ENCODE measurements at places on chromosomes 7 and 10.

DNA sequence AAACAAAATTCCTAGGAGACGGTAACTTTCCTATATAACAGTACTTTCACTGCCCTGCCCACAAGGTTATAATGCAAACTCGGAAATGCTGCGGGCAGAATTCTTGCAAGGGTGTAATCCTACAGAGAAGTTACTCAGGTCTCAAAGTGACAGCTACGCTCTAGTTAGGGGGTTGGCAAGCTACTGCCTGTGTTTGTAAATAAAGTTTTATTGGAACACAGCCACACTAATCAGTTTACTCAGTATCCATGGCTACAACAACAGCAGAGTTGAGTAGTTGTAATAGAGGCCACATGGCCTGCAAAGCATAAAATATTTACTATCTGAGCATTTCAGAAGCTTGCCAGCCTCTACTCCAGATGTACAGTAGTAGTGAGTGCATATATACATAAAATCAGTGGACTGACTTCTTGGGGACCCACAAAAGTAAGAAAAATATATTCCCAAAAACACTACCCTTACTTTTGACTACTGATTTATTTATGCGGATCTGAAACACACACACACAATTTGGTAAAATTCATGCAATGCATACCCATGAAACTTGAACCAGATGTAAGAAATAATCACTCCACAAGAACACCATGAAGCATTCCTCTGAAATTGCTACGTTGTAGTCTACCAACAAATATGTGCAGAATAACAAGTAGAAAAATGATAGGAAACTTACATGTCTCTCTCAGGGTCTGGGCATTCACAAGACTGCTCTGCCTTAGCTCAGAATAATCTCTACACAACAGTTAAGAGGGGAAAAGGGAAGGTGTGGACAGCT lies 53.0 kb downstream of the SMURF1 start:
- no peak for DNase-seq

DNA sequence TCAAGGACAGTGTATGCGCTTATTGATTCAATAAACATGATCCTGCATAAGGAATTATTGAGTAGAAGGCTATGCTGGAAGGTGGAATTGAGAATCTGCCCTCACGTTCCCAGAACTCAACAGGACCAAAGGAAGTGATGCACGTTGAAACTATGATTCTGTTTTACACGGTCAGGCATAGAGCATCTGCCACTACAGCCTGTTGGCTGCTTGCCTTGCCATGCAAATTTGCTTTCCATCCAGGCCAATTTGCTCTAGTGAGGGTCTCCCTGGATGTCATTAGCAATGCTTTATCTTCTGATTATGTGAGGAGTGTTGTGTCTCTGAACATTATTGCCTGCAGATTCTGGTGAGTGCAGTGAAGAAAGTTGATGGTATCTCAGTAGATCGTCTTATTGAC lies 132.9 kb downstream of the ADRA2A start:
- no peak for DNase-seq

DNA sequence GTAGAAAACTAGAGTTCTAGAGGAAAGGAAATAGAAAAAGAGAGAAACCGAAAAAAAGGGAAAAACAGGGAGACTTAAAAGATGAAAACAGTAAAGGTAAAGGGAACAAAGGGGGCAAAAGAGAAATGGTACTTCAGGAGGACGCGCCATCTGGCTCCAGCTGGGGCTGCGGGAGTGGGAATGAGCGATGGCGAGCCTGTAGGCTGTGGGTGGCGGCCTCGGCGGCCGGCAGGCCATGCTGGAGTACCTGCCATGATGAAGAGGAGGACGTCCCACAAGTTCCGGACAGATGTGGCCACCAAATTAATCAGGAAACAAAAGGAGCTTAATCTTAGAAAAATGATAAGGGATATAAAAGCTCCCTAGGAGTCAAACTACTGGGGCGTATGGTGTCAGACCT lies 21.7 kb upstream of the PHYH start:
- DNase-seq, result no peak

- DNase-seq, result no peak
These were observed 82.8 kb downstream of the ORC5 start for GRCh38 chr7:104124893-104125477.

DNA sequence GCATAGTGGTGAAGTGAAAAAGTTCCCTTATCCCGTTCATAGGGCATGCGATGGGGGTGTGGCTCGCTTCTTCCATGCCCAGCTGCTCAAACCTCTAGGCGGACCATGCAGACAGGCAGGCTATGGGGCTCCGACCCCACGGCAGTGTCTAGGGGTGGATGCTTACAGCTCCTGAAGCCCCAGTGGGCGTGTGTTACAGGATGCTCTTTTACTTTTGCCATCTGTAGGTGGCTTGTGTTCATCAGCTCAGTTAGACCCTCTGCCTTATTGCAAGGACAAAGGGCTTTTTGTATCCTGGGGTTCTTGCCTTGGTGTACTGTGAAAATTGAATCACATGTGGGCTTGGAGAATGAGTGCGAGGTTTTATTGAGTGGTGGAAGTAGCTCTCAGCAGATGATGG lies at the start of gene MYL10:
MYL10 (minus strand) TSS at position 126 of the 400 bp plus-strand sequence. CDS start 178 bp downstream, outside the sequence.
- no peak for DNase-seq

GRCh38 chr10:59177836-59178235 lies 1.4 kb downstream of the PHYHIPL start:
- DNase-seq, result no peak
